Right renal cortex interstitium (tissue), 3 donors: ENCODE measurements at places on chromosomes 11 and 22. TPM values are rescaled to one million over a fixed set of nuclear protein-coding genes. Genes with fewer than 3 reads are reported as not detected.

DNA sequence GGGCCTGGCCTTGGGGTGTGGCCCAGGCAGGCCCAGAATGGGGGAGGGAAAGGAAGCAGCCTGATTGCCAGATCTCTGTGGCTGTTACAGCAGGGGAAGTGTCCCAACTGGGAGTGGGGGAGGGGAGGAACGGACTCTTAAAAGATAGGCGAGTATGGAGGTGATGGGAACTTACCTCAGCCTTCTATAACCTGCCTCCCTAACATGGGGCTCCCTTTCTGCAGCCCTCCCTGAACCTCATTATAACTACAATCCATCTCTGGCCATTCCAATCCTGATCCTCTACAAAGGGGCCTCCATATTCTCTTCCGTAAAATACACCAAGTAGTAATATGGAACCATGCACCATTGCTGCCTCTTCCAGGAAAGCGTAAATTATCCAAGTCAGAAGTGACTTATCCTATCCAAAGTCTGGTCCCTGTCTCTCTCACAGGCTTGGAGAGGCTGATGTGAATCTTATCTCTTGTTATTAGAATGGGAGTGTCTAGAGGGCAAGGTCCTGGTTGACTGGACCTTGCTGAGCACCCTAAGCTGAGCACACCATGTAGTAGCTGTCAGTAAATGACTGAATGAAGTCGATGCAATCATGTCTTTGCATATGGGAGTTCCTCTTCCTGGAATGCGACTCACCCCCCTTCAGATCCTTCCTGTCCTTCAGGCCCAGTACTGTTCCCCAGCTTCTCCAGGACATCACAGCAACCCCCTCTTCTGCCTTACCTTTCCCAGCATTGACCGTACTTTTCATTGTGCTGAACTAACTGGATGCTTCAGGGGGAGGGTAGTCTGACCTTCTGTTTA, 5.9 kb downstream of the RHOG start:
- DNase-seq, result no peak

GRCh38 chr11:105211806-105212554, 72.4 kb upstream of the CARD18 start:
- DNase-seq, result no peak

- DNase-seq, result no peak
Measured at GRCh38 chr22:37519268-37520195, at the start of gene CARD10. TSS of gene CARD10 (minus strand) at chr22:37519415. CDS start at chr22:37519200, 215 bp downstream.

GRCh38 chr11:3802011-3802790, 4.8 kb upstream of the NUP98 start:
- no peak for DNase-seq

- no peak for DNase-seq
Measured at GRCh38 chr11:45259592-45259991, 26.5 kb downstream of the SYT13 start.

- no peak for DNase-seq
Measured at GRCh38 chr11:31247321-31247720, 122.2 kb downstream of the DCDC1 start.

- no peak for DNase-seq
Measured at GRCh38 chr22:41206719-41207118, 1.6 kb downstream of the L3MBTL2 start.

- no peak for DNase-seq
Measured at GRCh38 chr11:107545101-107545514, 20.4 kb downstream of the ALKBH8 start.

- no peak for DNase-seq
Measured at GRCh38 chr22:33803371-33804282, 116.6 kb downstream of the LARGE1 start.

DNA sequence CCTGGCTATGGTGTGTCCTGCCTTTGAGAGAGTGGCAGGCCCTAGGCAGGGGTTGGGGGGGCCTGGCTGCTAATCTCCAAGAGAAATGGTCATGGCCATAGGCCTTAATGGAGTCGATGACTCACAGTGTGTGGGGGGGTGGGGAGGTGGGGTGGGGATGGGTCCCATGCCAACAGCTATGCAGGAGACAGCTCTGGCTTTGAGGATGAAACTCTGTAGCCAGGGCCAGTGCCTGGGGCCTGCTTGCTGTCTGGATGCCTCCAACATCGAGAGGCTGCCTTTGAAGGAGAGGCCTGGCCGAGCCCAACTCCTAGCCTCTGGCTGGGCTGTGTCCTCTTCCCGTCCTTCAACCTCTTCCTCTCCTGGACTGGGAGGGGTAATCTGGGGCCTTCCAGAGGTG, 23.9 kb upstream of the TSPAN18 start:
- no peak for DNase-seq

GRCh38 chr22:40610329-40610850, 26.1 kb downstream of the MRTFA start:
- no peak for DNase-seq

DNA sequence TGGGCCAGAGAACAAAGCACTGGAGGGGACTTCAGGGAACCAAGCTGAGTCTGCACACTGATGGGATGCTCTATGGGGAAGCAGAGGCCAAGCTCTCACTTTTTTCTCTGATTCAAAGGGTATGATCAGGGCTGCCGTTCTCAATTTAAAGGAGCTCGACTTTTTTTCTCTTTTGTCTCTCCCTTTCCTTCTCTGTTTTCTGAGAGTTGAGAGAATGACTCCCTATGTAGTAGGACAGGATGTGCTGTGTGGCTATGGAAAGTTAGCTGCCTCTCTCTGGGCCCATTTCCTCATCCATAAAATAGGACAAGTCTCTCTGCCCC, 7.9 kb downstream of the ADORA2A start:
- no peak for DNase-seq

GRCh38 chr11:134118006-134118405, 49.1 kb downstream of the JAM3 start:
- DNase-seq, result no peak

- no peak for DNase-seq
Measured at GRCh38 chr11:134725716-134726639, 313.9 kb upstream of the B3GAT1 start.

- no peak for DNase-seq
Measured at GRCh38 chr11:57502870-57503269, 12.6 kb downstream of the SLC43A1 start.

DNA sequence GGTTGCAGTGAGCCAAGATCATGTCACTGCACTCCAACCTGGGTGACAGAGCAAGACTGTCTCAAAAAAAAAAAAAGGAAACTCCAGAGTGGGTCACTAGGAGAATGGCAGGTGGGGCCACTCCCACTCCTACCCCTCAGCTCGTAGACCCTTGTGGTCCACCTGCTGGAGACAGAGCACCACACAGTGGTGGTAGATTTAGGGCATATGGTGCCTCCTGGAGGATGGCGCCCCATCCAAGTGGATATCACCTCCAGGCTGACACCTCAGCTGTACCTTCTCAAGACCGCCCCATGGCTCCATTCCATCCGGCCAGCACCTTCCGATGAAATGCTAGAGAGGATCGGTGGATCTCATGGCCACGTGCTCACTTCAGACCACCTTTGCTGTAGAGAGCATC, 6.2 kb downstream of the CYTH4 start:
- no peak for DNase-seq

- no peak for DNase-seq
Measured at GRCh38 chr11:87926250-87926970, 248.8 kb downstream of the RAB38 start.

GRCh38 chr11:73315293-73316020, 7.4 kb downstream of the ARHGEF17 start:
- DNase-seq, result no peak

DNA sequence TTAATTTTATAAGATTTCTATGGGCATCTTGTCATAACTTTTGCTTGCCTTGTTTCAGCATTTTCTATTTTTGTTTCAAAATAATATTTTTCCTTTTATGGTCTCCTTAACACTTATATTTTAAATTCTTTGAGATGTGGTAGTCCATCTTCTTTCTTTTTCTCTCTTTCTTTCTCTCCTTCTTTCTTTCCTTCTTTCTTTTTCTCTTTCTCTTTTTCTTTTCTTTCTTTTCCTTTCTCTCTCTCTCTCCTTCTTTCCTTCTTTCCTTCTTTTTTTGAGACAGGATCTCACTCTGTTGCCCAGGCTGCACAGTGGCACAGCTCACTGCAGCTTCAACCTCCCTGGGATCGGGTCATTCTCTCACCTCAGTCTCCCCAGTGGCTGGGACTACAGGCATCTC, 36.1 kb upstream of the OR10G7 start:
- no peak for DNase-seq

GRCh38 chr11:116062490-116063171, 558.4 kb upstream of the CADM1 start:
- DNase-seq, result no peak

DNA sequence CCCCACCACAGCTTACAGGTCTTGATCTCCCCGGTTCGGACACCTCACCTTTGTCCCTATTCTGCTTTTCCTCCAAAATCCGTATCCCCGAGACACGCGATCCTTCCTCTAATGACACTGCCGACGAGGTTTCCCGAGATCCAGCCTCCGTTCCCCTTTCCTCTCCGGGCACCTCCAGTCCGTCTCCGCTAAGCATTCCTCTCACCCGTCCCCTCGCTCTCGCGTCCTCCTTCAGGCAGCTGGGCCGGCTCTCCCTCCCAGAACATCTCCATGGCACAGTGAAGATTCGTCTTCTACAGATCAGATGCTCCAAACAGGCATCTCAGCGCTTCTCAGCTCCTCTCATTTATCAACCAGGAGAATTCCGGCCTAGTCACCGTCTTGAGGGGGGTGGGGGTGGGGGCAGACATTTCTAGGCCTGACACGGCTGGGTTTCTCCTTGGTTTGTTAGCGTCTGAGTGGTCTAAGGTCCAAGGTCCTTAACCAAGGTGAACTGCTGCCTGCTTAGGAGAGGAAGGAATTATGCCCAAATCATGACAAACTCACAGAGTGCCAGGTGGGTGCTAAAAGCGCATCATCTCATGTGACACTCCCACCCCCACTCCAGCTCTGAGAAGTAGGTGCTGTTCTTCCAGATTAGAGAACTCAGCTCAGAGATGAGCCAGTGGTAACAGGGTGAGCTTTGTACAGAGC, at the start of gene SPTBN2:
Gene SPTBN2, minus strand, starts transcription at position 524 of the 693 bp plus-strand sequence. CDS start 7,976 bp downstream, outside the sequence.
- no peak for DNase-seq

OR2AT4 gene
- polyA plus RNA-seq, result not detected

IPO7 gene
- polyA plus RNA-seq, result 118 TPM

ABCC8 gene
- polyA plus RNA-seq, result 0.83 TPM

KCNJ1 gene
- 121 TPM for polyA plus RNA-seq

SCGB1D2 gene
- 2.3 TPM for polyA plus RNA-seq

FXYD2 gene
- 457 TPM for polyA plus RNA-seq

APOL5 gene
- not detected for polyA plus RNA-seq

PTS gene
- 50.9 TPM for polyA plus RNA-seq

WBP2NL gene
- 3.2 TPM for polyA plus RNA-seq

CECR2 gene
- 10.5 TPM for polyA plus RNA-seq

OR5AR1 gene
- not detected for polyA plus RNA-seq

PHETA2 gene
- polyA plus RNA-seq, result 10.1 TPM

C11orf52 gene
- polyA plus RNA-seq, result 13.7 TPM

OR4A16 gene
- not detected for polyA plus RNA-seq

YPEL4 gene
- 1.2 TPM for polyA plus RNA-seq
